ENCODE measurements at places on chromosomes 11 and 22.

- DNase-seq, result no peak
- no peaks in the 10 kb centered on the region for H3K4me1 ChIP-seq
- peaks cover 4% of the 10 kb centered on the region for H3K27me3 ChIP-seq
- H3K36me3 ChIP-seq, result no peaks in the 10 kb centered on the region
- no peak overlapping the region for H3K4me3 ChIP-seq
Measured at GRCh38 chr11:19574916-19575315, 137.7 kb upstream of the NAV2 start.

DNA sequence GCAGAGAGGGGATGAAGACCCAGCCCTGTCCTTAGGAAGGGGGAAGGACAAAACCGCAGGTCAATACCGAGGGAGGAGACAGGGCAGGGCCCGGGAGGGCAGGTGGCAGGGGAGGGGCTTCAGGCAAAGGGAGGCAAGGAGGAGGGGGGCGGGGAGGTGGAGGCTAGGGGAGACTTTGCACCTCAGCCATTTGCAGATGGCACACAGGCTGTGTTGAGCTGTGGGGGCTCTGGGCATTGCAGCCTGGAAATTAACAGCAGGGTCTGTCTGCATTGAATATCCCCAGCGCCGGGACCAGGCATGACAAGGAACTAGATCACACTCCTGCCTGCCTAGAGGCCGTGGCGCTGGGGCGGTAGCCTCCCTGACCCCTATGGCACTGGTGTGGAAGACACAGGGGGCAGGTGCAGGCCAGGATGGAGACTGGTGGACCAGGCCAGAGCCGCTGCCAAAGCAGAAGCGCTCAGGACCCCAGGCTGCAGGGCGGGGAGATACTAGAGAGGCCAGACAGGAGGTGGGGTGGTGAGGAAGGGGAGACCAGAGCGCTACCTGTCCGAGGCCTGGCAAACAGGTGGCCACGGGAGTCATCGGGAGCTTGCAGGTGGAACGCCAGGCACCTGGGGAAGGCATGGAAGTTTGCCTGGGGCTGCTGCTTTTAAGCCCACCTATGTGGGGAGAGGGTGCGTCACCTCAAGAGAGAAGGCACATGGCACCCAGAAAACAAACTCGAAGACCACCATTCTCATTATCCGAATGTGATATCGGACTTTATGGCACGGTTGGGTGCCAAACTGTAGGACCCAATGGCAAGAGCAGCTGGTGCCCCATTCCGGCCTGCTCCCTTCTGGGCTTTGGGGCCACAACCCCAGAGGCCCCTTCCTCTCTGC, 11.5 kb downstream of the CBX6 start:
- no peak overlapping the region for H3K4me3 ChIP-seq
- H3K27me3 ChIP-seq, result no peaks in the 10 kb centered on the region
- H3K4me1 ChIP-seq, result peaks cover 4% of the 10 kb centered on the region

GRCh38 chr11:110985547-110985946, 260.0 kb upstream of the POU2AF2 start:
- H3K4me1 ChIP-seq, result no peaks in the 10 kb centered on the region
- no peak overlapping the region for H3K27ac ChIP-seq
- no peak overlapping the region for H3K4me3 ChIP-seq
- H3K27me3 ChIP-seq, result no peaks in the 10 kb centered on the region

DNA sequence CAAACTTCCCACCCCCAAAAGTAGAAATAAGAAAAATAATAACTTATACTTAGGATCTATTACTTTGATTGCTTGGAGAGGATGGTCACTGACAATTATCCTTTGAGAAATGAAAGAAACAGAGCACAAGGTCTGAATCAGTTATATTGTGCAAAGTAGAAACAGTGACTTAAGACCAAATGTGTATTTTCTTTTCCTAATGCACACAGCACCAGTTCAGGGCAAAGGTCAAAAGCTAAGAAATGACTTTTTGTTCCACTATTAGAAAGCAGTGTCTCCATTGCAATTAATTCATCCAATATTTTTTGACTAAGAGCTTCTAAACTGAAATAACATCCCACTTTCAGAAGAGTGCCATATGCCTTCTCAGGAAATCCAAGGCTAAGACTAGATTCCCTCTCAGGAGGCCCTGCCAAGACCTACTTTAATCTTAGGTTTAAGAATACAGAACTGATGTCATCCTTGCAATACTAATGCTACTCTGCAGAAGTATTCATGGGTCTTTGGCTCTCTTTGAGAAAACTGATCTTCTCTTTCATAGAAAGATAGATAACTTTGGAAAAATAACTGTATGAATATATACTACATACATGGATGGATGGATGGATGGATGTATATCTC, 147.0 kb downstream of the APOL5 start:
- DNase-seq, result no peak
- no peaks in the 10 kb centered on the region for H3K27me3 ChIP-seq
- no peaks in the 10 kb centered on the region for H3K36me3 ChIP-seq
- no peak overlapping the region for H3K4me3 ChIP-seq

DNA sequence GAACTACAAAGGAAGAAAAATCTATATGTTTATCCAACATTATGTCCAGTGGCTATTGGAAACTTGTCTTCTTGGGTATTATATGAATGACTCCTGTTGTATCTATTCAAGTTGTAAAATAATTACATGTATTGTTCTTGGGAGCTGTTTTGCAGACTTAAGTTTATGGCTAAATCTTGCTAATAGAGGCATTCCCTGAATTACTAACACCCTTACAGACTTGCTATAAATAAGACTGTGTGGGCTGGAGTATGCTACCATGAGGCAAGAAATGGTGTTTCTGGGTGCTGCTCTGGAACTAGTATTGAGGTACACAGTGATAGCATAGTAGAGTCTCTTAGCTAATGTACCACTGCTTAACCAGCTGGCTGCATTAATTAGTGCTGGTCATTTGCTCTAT, 155.1 kb downstream of the HIPK3 start:
- H3K4me3 ChIP-seq, result no peak overlapping the region
- peaks cover 17% of the 10 kb centered on the region for H3K27me3 ChIP-seq
- H3K27ac ChIP-seq, result no peak overlapping the region
- no peaks in the 10 kb centered on the region for H3K4me1 ChIP-seq

- peaks cover 4% of the 10 kb centered on the region for H3K36me3 ChIP-seq
- H3K4me3 ChIP-seq, result no peak overlapping the region
- H3K4me1 ChIP-seq, result no peaks in the 10 kb centered on the region
- no peak for DNase-seq
Measured at GRCh38 chr11:69386594-69387408, 92.8 kb downstream of the MYEOV start.

- H3K27ac ChIP-seq, result no peak overlapping the region
- no peak overlapping the region for H3K4me3 ChIP-seq
- no peaks in the 10 kb centered on the region for H3K27me3 ChIP-seq
- peaks cover 44% of the 10 kb centered on the region for H3K36me3 ChIP-seq
Measured at GRCh38 chr11:34063061-34063795, 11.7 kb downstream of the CAPRIN1 start.

- H3K27ac ChIP-seq, result no peak overlapping the region
- H3K4me3 ChIP-seq, result no peak overlapping the region
- no peaks in the 10 kb centered on the region for H3K4me1 ChIP-seq
- DNase-seq, result no peak
- no peaks in the 10 kb centered on the region for H3K27me3 ChIP-seq
Measured at GRCh38 chr11:47143322-47143721, 33.4 kb downstream of the ARFGAP2 start.

- H3K4me3 ChIP-seq, result no peak overlapping the region
- H3K27ac ChIP-seq, result no peak overlapping the region
- H3K36me3 ChIP-seq, result no peaks in the 10 kb centered on the region
- no peaks in the 10 kb centered on the region for H3K27me3 ChIP-seq
- peaks cover 3% of the 10 kb centered on the region for H3K4me1 ChIP-seq
Measured at GRCh38 chr11:35367491-35367890, 51.9 kb downstream of the SLC1A2 start.

DNA sequence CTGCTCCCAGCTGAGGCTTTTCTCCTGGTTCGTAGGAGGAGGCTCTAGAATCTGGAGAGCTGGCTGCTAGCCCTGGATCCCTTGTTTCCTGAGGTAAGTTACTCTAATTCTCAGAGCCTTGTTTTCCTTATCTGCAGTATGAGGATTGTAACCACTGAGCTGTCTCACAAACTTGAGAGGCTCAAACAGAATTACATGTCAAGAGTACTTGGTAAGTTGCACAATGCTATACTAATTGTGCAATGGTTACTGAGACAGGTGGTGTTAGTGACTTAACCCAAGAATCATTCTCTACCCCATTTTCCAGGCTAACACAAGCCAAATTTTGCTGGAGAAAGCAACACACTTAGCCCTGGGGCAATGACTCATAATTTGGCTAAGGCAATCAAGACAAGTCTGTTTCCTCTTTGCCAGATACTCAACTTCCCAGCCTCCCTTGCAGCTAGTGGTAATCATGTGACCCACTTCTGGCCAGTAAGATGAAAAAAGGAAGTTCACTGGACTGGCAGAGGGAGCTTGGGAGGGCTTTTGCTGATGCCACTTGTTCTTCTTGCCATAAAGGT, 348.0 kb downstream of the TENM4 start:
- DNase-seq, result no peak
- no peaks in the 10 kb centered on the region for H3K27me3 ChIP-seq
- no peak overlapping the region for H3K4me3 ChIP-seq
- H3K4me1 ChIP-seq, result no peaks in the 10 kb centered on the region
- H3K27ac ChIP-seq, result no peak overlapping the region
- H3K36me3 ChIP-seq, result no peaks in the 10 kb centered on the region

DNA sequence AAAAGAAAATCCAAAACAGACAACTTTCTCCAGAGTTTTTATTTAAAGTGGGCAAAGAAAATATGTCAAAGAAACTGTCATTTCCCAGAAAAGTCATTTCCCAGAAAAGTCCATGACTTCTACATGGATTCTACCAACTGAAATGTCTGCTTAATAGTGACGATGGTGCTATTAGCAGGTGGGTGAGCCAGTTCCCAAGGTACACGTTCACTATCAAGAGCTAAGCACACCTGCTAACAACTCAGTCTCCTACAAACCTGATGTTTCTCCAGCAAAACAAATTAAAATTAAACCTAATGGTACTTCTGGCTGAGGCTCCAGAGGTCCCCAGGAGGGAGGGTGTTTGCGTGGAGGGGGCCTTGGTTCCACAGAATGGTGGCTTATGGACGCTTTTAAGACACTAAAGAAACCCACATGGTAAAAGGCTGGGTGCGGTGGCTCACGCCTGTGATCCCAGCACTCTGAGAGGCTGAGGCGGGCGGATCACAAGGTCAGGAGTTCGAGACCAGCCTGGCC, 26.8 kb downstream of the POU2AF1 start:
- H3K36me3 ChIP-seq, result no peaks in the 10 kb centered on the region
- no peak overlapping the region for H3K27ac ChIP-seq
- H3K27me3 ChIP-seq, result no peaks in the 10 kb centered on the region
- H3K4me3 ChIP-seq, result no peak overlapping the region
- H3K4me1 ChIP-seq, result no peaks in the 10 kb centered on the region

GRCh38 chr11:27496461-27496860, 10.1 kb downstream of the LIN7C start:
- no peaks in the 10 kb centered on the region for H3K27me3 ChIP-seq
- peaks cover 2% of the 10 kb centered on the region for H3K36me3 ChIP-seq
- H3K27ac ChIP-seq, result no peak overlapping the region
- no peak for DNase-seq
- H3K4me3 ChIP-seq, result no peak overlapping the region

DNA sequence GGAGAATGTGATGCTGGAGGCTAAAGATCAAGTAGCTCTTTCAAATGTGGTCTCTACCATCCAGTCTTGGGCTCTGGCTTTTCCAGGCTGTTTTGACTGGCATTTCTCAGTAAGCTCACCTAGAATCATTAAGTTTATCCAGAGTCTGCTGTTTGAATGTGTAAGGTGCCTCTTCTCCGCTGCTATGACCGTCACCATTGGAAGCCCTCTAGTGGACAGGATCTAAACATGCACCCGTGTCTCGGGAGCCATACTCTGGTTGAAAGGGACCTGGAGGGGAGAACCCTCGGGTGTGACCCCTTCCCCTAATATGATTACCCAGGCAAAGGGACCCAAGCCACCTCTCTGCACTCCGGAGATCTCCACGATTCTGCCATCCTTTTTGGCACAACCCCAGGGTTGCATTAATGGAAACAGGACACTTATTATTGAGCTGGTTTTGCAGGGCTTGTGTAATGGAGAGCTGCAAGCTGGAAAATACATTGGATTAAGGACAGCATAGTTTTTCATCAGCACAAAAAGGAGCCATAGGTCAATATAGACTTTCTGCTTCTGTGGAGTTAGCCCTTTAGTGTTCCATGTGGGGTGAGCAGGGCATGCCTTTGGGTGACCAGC, 191.0 kb upstream of the LARGE1 start:
- peak; percentile 18 for DNase-seq

DNA sequence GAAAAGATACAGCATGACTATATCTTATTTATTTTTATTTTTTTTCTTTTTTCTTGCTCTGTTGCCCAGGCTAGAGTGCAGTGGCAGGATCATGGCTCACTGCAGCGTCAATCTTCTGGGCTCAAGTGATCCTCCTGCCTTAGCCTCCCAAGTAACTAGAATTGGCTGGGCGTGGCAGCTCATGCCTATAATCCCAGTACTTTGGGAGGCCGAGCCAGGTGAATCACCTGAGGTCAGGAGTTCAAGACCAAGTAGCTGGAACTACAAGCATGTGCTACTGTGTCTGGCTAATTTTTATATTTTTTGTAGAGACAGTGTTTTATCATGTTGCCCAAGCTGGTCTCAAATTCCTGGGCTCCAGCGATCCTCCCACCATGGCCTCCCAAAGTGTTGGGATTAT, 28.3 kb upstream of the CCDC134 start:
- no peak overlapping the region for H3K27ac ChIP-seq
- H3K36me3 ChIP-seq, result no peaks in the 10 kb centered on the region
- DNase-seq, result no peak
- peaks cover 4% of the 10 kb centered on the region for H3K4me1 ChIP-seq
- no peaks in the 10 kb centered on the region for H3K27me3 ChIP-seq
- no peak overlapping the region for H3K4me3 ChIP-seq

GRCh38 chr11:94897330-94897768, 76.0 kb downstream of the CWC15 start:
- H3K36me3 ChIP-seq, result peaks cover 3% of the 10 kb centered on the region
- H3K4me3 ChIP-seq, result no peak overlapping the region
- H3K27me3 ChIP-seq, result no peaks in the 10 kb centered on the region
- H3K4me1 ChIP-seq, result no peaks in the 10 kb centered on the region
- no peak for DNase-seq
- H3K27ac ChIP-seq, result no peak overlapping the region

- H3K36me3 ChIP-seq, result no peaks in the 10 kb centered on the region
- no peak for DNase-seq
- H3K4me3 ChIP-seq, result no peak overlapping the region
- no peak overlapping the region for H3K27ac ChIP-seq
Measured at GRCh38 chr11:111155021-111155420, 90.5 kb upstream of the POU2AF2 start.
